Activated naive CD8-positive, alpha-beta T cell treated with anti-CD3 and anti-CD28 coated beads, Interleukin-2, amount 10 ng/mL, durations not matched to agents 7 days and 5 days (primary cell): ENCODE measurements at places on chromosomes 6 and 20. TPM values are rescaled to one million over a fixed set of nuclear protein-coding genes. Genes with fewer than 3 reads are reported as not detected.

GRCh38 chr20:2230726-2231488 lies 64.9 kb upstream of the TGM3 start:
- DNase-seq = no peak

GRCh38 chr6:158452191-158452590 lies 107.7 kb upstream of the TMEM181 start:
- DNase-seq = no peak

GRCh38 chr6:135481783-135482369 lies 15.7 kb downstream of the AHI1 start:
- DNase-seq = no peak

- DNase-seq = no peak
Measured at GRCh38 chr20:48784273-48784641, 43.5 kb downstream of the PREX1 start.

- DNase-seq = no peak
Measured at GRCh38 chr6:1175877-1176276, 136.0 kb upstream of the FOXQ1 start.

- DNase-seq = no peak
Measured at GRCh38 chr6:170186941-170187668, 103.8 kb downstream of the DLL1 start.

DNA sequence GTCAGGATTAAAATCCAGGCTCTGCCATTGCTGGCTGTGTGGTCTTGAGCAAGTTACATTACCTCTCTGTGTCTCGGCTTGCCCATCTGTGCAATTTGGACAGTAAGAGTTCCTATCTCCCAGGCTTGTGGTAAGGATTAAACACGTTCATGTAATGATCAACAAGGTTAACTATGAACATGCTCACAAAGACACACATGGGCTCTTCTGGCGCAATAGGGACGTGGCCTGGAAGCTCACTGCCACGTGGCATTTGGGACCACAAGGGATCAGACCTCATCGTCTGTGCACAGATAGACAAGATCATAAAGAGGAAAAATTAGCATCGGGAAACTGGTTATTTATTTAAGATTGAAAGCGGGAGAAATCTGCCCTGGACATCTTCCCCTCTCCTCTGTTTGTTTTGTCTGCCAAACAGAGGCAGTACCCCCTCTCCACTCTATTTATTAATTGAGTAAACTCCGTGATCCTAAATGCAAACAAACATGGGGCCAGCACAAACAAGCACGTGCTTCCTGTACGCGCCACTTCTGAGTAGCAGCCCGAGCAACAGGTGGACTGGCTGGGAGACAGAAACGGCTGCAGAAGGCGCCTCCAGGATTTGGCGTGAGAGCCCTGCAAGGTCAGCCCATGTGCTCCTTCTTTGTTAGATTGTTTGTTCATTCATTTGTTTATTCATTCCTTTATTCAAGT lies 95.0 kb downstream of the CDH26 start:
- DNase-seq = no peak

GRCh38 chr6:18692929-18693685 lies 306.0 kb downstream of the RNF144B start:
- DNase-seq = no peak

DNA sequence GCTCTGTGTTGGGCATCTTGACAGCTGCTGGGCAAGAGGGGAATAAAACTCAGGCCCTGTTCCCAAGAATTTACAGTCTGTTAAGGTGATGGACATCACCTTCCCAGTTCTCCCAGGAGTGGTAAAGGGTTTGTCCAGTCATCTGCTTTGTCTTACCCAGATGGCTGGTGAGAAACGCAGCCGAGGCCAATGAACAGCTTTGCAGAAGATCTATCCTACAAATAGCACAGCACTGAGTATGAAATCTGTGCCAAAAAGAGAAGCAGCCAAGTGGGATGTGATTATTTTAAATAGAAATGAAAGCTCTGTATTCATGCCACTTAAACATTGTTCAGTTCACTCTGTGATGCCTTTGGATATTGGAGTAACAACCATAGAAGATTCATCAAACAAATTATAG lies 132.7 kb upstream of the SLC22A16 start:
- no peak for DNase-seq

DNA sequence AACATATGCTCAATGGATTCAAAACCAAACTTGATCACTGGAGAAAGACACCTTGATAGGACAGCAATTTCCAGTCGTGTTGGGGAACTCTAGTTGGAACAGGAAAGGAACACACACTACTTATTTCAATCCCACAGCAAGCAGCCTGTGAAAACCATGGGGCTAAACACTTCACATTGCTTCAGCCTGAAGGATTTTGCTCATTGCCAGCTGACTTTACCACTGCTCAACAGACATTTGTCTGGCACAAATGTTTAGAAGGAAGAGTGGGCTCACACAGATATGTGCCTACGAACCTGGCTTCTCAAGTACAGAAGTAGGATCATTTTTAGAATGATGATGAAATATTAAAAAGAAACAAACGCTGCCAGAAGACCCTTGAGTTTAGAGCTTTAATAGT lies 598.1 kb downstream of the PHF3 start:
- no peak for DNase-seq

- DNase-seq = no peak
Measured at GRCh38 chr6:146670161-146670560, 71.4 kb downstream of the ADGB start.

GRCh38 chr6:36177166-36177565 lies 19.4 kb upstream of the BRPF3 start:
- no peak for DNase-seq

DNA sequence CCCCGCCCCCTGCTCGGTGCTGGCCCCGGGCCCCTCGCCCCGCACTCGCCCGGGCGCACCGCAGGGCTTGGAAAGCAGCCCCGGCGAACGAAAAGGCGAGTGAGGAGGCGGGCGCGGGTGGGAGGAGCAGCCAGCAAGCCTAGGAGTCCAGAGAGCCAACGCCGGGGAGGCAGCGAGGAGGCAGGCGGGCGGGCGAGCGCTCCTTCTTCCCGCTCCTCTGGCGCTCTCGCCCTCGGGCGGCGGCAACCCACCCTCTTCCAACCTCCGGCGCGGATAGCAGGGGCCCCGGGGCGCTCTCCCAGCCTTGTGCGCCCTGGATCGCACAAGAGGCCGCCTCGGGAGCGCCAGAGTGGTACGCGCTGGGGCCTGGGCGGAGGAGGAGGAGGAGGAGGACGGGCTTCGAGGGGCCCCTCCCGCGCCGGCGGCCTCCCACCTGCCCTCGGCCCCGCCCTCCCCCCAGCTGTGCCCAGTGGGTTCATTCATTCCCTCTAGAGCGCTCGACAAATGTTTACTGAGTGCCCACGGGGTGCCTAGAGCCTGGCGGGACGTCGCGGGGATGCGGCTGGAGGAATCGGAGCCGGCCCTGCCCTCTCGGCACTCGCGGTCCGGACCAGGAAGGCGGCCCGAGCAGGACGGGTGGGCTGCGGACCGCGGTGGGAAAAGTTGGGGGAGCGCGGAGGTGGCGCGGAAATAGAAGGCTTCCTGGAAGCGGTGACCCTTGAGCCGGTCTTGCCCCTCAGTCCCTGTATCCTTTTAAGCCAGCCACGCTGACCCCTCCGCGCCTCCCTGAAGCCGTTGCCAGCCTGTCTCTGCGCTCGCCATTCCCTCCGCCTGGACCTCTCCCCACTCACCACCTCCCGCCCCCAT lies at the start of gene BMP7:
Gene BMP7, minus strand, starts transcription at position 351 of the 867 bp plus-strand sequence. CDS start 519 bp downstream, outside the sequence.
- DNase-seq = peak; percentile 34

DNA sequence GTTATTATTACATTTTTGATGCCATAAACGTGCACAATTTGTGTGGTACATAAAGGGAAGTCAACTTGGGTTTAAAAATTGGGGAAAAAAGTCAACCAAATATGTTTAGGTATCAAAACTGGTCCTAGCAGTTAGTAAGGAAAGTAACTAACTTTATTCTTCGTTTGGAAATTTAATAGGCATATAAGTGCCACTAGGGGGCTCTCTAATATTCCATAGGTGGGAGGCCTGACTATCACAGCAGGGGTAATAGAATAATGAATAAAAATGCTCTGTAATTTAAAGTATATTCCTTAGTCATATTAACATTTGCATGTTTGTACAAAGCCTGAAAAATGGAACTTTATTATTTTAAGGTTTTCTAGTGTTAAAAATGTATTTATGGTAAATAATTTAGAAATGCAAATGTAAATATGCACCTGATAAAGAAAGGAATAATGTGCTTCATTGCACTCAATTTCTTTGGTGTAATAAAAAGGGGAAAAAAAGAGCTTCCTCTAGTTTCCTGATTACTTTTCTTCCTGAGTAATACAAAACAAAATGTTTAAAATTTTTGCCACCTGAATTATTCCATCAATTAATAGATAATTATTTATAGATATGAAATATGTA lies 125.7 kb upstream of the HDAC2 start:
- no peak for DNase-seq

GRCh38 chr20:63098195-63098810 lies 91.5 kb upstream of the BHLHE23 start:
- no peak for DNase-seq

DNA sequence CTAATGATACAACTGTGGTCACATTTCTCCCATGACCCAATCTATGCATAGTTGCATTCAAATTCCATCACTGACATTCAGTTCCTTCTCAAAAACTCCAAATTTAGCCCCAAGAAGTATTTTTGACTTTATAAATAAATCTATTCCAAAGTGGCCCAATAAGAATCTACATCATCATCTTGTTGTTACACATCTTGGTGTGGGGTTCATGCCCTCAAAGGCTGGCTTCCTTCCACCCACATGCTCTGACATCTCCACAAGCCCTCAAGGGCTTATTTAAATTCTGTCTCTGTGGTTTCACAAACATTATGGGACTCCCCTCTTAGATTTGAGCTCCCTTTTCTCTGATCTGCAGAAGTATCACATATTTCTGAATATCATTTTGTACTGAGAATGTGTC lies 585.3 kb upstream of the BTBD3 start:
- no peak for DNase-seq

GRCh38 chr20:21515300-21516179 lies 1.7 kb upstream of the NKX2-2 start:
- DNase-seq = peak; percentile 35

DNA sequence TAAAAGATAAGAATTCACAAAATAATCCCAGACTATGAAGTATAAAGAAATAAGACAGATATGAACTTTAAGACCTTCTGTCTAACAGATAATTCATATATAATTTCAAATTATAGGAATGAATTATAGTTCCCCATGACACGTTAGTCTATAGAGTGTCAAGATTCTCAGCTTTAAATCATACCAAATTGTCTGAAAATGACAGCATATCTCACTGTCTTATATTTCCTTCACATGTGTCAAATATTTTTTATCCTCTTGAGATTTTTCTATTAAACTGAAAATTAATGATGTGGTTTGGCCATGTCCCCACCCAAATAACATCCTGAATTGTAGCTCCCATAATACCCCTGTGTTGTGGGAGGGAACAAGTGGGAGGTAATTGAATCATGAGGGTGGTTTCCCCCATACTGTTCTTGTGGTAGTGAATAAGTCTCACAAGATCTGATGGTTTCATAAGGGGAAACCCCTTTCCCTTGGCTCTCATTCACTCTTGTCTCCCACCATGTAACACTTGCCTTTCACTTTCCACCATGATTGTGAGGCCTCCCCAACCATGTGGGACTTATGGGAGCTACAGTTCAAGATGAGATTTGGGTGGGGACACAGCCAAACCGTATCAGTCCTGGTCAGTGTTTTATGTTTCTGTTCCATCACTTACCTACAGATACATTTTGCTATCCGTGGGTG lies 825.3 kb upstream of the GJE1 start:
- no peak for DNase-seq

GRCh38 chr6:42453031-42453653 lies 1.4 kb upstream of the TRERF1 start:
- DNase-seq = peak; percentile 81

GRCh38 chr20:5703681-5704101 lies 46.5 kb upstream of the SHLD1 start:
- no peak for DNase-seq

GRCh38 chr20:53828682-53829254 lies 235.1 kb upstream of the ZNF217 start:
- no peak for DNase-seq

GRCh38 chr6:130189531-130190397 lies 33.0 kb downstream of the SAMD3 start:
- no peak for DNase-seq

DNA sequence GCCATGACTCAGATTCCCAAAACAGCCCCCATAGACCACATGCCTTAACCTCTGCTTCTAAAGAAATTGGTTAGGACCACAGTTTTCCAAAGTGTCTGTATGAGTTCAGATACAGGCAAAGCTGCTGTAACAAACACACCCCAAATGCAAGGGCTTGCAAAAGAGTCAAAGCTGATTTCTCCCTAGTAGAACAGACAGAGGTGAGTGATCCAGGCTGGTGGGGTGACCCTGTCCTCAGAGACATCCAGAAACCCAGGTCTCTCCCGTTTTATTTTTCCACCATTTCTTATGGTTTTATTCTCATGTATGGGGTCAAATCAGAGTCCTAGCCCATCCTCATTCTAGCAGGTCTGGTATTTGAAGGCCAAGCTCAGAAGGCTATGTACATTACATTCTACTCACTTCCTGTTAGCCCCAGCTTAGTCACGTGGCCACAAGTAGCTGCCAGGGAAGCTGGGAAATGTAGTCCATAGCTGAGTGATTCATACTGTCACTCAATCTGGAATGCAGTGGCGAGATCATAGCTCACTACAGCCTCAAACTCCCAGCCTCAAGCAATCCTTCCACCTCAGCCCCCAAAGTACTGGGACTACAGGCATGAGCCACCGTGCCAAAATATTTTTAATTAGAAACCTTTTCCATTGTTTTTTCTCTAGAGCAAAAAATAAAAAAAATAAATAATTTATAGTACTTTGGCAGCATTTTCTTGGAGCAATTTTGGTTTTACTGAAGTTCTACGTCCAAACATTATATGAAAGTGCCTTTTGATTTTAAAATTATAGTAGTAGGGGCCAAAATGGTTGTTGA lies 175.2 kb downstream of the ZMYND8 start:
- DNase-seq = no peak

PROKR2 gene
- not detected for total RNA-seq

KIF13A gene
- 0.54 TPM for total RNA-seq

MOG gene
- not detected for total RNA-seq

TREM2 gene
- 2.8 TPM for total RNA-seq

SNAP25 gene
- not detected for total RNA-seq

MLN gene
- total RNA-seq = not detected

HCK gene
- total RNA-seq = 0.79 TPM

FRK gene
- 0.06 TPM for total RNA-seq

LAMP5 gene
- total RNA-seq = not detected

LPIN3 gene
- total RNA-seq = 2.5 TPM

THBS2 gene
- total RNA-seq = not detected

ORC3 gene
- total RNA-seq = 32.2 TPM

BPIFB4 gene
- not detected for total RNA-seq

SDC4 gene
- 7.1 TPM for total RNA-seq
